Endodermal cell (in vitro differentiated cells): ENCODE measurements at places on chromosomes 2 and 18. TPM values are rescaled to one million over a fixed set of nuclear protein-coding genes. Genes with fewer than 3 reads are reported as not detected.

Gene ASB1
- 30.7 to 43.1 TPM (median 39.6 TPM) in 3 replicates for total RNA-seq

Gene CBLN2
- total RNA-seq = not detected in 2 replicates

GRCh38 chr2:2452961-2453360 is 121.9 kb upstream of the MYT1L start:
- no peak overlapping the region for H3K27ac ChIP-seq
- H3K27me3 ChIP-seq = no peaks in the 10 kb centered on the region
- H3K36me3 ChIP-seq = no peaks in the 10 kb centered on the region
- no peak for DNase-seq

DNA sequence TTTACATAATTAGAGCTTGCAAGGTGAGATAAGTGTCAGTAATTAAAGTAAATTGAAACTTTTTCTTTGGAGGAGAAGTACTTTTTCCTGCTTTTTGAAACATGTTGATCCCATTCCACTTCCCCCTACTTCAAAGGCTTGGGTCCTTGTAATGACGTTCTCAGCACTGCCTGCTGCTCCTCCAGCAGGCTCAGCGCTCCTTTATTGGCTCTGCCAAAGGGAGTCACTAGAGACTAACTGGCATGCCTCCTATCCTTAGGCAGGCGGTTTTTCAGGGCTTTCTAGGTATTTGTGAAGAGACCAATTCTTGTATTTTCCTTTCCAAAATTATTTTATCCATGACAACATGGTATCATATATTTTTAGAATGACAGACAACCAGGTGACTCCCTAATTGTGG is 43.9 kb upstream of the ACADL start:
- DNase-seq = peak; percentile 57
- no peaks in the 10 kb centered on the region for H3K36me3 ChIP-seq
- no peaks in the 10 kb centered on the region for H3K27me3 ChIP-seq
- no peak overlapping the region for H3K4me3 ChIP-seq
- H3K4me1 ChIP-seq = no peaks in the 10 kb centered on the region
- no peak overlapping the region for H3K27ac ChIP-seq

DNA sequence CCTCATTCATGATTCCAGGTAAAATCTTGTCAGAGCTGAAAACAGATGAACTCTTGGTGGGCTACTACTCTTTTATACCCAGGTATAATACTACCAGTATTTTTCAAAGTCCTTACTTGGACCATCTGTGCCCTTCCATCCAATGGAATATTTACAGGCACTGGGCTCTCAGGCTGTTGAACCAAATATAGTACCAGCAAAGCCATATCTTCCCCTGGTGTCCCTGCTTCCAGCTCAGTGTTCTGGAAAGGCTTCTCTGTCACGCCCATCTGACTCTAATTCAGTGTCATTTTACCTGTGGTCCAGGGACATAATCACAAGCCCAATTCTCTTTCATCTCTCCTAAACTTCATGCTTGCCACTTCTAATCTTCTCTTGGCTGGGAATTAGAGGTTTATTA is 119.2 kb upstream of the STK17B start:
- H3K4me1 ChIP-seq = no peaks in the 10 kb centered on the region
- DNase-seq = no peak
- no peaks in the 10 kb centered on the region for H3K27me3 ChIP-seq
- H3K4me3 ChIP-seq = no peak overlapping the region
- no peaks in the 10 kb centered on the region for H3K36me3 ChIP-seq

- no peak overlapping the region for H3K27ac ChIP-seq
- DNase-seq = no peak
- no peaks in the 10 kb centered on the region for H3K36me3 ChIP-seq
- H3K4me3 ChIP-seq = no peak overlapping the region
- H3K27me3 ChIP-seq = no peaks in the 10 kb centered on the region
- no peaks in the 10 kb centered on the region for H3K4me1 ChIP-seq
Measured at GRCh38 chr2:1278125-1278524, 135.1 kb upstream of the TPO start.

DNA sequence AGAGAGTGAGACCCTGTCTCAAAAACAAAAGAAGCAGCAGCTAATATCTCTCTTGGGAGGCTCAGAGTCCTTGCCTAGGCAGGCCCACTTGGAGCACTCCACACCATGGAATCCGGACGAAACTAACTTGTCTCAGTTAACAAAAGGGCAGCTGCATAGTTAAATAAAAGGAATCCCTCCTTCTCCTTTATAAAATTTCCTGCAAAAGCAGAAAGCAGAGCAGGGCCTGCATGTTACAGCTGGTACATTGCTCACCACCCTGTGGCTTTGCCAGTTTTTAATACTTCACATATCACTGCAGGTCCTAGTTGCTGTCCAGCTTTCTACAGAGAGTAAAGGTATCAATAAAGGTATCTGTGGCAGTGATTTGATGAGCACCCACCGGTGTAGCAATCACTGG is 93.6 kb downstream of the ASAP2 start:
- no peaks in the 10 kb centered on the region for H3K4me1 ChIP-seq
- no peaks in the 10 kb centered on the region for H3K27me3 ChIP-seq
- H3K4me3 ChIP-seq = no peak overlapping the region
- H3K36me3 ChIP-seq = no peaks in the 10 kb centered on the region
- H3K27ac ChIP-seq = no peak overlapping the region

DNA sequence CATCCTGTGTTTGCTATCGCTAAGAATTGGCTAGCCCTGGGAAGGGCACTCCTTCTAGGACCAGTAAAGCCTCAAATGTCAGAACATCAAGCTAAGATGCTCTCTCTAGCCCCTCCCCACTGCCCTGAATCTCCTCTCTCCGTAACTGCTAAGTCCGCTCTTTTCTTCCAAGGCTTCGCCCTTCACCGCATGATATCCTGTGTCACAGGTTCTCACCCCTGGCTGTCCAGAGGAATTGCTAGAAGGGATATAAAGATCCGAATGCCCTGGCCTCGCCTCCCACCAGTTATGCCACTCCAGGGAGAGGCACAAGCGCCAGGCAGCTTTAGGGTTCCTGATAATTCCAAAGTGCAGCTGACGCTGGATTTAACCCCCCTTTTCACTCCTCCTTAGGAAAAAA is 17.1 kb upstream of the GPR45 start:
- no peak overlapping the region for H3K4me3 ChIP-seq
- DNase-seq = peak; percentile 67
- no peak overlapping the region for H3K27ac ChIP-seq
- H3K27me3 ChIP-seq = no peaks in the 10 kb centered on the region
- H3K4me1 ChIP-seq = no peaks in the 10 kb centered on the region

DNA sequence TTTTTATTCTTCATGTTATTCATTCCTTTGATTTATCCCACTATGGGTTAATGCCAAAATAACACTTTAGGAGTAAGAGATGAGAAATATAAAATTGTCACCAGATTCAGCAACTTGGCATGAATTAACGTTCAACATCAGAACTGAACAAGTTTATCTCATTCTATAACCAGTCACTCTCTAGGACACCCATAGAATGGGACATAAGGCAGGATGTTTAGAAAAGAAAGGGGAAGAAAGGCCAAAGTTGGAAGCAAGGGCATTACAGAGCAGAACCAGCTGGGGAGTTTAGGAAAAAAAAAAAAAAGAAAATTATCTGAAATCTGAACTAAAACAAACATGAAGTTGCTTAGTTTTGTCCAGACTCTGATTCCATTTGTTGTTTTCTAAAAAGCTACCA is 211.0 kb downstream of the PMAIP1 start:
- no peaks in the 10 kb centered on the region for H3K36me3 ChIP-seq
- H3K27ac ChIP-seq = no peak overlapping the region
- no peaks in the 10 kb centered on the region for H3K27me3 ChIP-seq
- H3K4me3 ChIP-seq = no peak overlapping the region

DNA sequence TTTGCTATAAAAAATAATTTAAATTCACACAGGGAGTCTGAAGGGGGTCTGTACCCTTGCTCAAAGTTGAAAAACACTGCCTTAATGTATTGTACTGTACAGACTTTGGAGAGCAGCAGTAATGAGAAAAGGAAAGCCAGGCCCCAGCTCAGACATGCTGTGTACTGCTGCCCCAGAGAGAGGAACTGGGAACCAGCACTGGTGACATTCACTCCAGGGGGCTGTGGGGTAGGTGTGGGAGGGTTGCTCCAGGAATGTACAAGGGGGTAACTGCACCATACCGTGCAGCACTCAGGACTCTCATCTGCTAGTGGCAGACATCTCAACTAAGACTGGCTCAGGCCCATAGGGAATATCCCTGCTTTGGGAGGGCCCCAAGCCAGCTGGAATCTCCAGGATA is 146.0 kb upstream of the RMP24 start:
- H3K4me3 ChIP-seq = no peak overlapping the region
- no peaks in the 10 kb centered on the region for H3K27me3 ChIP-seq
- peaks cover 2% of the 10 kb centered on the region for H3K4me1 ChIP-seq
- no peak overlapping the region for H3K27ac ChIP-seq
- H3K36me3 ChIP-seq = no peaks in the 10 kb centered on the region
